ENCODE measurements at places on chromosomes 2 and 18.

GRCh38 chr2:189022492-189022891, 48.3 kb downstream of the COL3A1 start:
- no peak for DNase-seq

DNA sequence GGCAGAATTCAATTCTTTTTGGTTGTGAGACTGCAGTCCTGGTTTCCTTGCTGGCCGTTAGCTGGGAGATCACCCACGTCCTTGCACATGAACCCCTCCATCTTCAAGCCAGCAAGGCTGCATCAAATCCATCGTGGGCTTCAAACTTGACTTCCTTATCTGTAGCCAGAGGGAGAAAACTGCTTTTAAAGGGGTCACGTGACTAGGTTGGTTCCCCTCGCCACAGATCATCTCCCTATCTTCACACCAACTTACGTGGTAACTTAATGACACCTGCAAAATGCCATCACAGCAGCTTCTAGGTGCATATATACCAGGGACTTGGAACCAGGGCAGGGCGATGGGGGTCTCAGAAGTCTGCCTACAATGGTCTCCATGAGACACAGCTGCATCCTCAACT, 169.5 kb downstream of the MTCL1 start:
- no peak for DNase-seq

DNA sequence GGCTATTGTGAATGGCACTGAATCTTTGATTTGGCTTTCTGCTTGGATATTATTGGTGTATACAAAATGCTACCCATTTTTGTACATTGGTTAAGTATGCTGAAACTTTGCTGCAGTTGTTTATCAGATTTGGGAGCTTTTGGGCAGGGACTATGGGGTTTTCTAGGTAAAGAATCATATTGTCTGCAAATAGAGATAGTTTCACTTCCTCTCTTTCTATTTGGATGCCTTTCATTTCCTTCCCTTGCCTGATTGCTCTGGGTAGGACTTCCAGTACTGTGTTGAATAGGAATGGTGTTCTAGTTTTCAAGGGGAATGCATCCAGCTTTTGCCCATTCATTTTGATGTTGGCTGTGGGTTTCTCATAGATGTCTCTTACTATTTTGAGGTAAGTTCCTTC, 489.1 kb upstream of the LRATD1 start:
- DNase-seq = no peak

- DNase-seq = no peak
Observed at GRCh38 chr2:149991576-149991975, 404.0 kb upstream of the MMADHC start.

- no peak for DNase-seq
Observed at GRCh38 chr18:50286391-50287027, 983 bp downstream of the CXXC1 start.

DNA sequence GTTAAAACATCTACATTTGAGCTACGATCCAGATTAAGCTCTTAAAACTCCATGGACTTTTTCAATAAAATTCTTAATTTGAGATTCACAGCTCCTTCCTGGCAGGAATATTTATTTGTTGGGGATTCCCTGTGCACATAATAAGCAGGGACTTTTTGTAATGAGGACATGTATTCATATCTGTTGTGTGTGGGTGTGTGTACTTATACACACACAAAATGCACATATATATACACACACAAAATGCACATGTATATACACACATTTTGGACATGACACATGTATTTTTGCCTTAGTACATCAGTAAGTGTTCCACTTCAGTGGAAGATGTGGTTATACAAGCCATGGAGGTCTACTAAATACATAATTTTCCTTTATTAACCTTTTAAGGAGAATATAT, 1131.1 kb upstream of the CDH2 start:
- no peak for DNase-seq

DNA sequence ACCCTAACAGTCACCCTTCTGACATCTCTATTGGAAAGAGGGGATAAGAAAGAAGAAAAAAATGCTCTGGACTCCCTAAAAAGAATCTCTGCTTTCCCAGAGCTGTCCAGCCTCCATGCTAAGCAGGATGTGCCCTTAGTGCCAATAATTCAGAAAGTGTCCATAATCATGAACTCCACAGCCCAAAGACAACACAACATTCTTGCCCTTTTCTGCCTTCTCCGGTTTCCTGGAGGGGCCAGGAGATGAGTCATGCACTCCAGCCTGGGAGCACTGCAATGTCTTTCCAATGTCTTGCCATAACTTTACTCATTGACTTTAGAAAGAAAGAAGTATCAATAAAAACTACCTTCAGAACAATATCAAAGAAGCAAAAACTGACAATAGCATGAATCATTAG, 44.0 kb downstream of the KLF7 start:
- no peak for DNase-seq
